ENCODE measurements at places on chromosomes 1 and 21.

GRCh38 chr1:55476445-55477015 lies 261.4 kb upstream of the USP24 start:
- DNase-seq, result no peak

DNA sequence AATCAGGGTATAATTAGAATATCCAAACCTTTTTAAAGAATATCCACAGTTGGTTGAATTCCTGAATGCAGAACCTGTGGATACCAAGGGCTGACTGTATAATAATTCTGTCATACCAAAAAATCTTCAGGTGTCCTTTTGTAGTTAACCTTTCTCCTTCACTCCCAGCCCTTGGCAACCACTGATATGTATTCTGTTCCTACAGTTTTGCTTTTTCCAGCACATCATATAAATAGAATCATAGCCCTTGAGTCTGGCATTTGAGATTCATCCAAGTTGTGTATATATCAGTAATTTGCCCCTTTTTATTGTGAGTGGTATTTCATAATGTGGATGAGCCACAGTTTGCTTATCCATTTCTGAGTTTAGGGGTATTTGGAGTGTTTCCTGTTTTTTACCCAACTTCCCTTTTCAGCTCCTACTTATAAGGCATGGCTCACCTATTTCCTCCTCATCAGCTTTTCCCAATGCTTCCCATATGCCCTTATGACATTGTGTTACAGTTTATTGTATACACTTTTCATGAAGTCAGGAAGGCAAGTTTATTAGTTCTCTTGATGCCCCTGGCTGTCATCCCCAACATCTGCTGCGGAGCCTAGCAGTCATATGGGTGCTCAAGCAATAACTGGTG lies 35.0 kb upstream of the AGO1 start:
- DNase-seq, result no peak

- DNase-seq, result no peak
Observed at GRCh38 chr1:43206600-43207228, 34.6 kb downstream of the CFAP57 start.

DNA sequence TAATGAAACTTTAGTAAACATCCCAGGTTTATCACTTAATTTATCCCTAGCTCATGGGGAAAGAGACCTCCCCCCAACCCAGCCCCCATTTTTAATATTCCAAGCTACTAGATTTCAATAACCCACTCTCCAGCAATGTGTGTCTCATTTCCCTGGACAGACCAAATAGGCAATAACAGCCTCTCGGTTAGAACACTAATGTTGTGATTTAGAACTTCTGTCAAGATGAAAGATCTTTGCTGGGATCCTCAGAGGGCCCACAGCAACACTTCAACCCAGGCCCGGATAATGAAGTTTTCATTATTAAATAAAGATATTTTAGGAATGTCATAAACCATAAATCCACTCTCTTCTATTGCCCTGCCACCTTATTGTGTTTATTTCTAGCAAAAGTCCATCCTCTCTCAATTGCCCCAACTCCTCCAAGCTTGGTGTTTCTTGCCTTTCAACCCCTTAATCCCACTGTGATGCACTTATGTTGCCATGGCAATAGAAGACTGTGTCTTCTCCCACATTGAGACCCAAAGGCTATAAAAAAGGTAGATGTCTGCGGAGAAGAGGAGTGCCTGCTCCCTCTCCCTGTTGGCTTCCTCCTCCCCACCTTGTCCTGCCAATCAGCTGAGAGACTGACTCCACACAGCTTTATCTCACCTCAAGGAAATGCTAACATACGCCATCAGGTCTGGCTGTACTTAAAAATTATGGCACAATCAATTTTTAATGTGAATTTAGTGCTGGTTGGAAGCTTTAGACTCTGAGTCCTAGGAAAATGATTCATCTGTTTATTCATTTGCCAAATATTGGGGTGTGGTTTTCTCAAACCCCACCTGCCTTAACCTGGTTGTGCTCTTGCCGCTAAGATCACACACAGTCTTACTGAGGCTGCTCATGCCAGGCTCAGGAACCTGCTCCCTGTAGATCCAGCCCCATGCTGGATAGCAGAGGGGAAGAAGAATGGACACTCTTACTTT lies 258.3 kb upstream of the CAMK1G start:
- DNase-seq, result no peak

DNA sequence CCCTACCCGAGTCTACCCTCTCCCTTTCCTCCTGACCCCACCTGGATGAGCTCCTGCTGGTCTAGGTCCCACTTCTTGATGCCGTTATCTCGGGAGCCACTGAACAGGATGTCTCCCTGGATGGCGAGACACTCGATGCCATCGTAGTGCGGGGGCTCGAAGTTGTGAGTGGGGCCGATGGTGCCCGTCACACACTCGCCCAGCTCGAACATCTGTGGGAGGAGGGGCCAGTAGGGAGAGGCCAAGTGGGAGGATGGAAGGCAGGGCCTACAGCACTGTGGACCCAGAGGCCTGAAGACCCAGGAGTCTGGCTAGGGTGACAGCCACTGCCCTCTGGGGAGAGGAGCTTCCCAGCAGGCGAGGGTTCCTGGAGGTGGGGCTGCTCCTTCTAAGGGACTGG lies 48.1 kb downstream of the KIF21B start:
- DNase-seq, result no peak

DNA sequence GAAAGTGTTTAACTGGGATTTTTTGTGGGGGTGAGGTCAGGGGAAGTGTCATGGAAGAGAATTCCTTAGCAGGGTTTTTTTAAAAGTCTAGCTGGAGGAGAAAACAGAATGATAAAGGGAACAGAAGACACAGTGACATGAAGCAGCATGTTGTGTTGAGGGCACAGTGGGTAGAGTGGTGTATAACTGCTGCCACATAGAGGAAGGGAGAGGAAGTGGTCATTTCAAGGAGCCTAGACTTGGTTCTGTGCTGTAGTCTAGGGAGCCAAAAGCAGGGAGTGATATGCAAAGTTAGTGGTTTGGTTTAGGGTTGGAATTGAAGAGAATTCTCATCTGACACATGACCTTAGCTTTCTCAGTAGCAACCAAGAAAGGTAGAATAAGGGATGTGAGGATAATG lies 10.2 kb downstream of the EEIG2 start:
- DNase-seq, result no peak

GRCh38 chr21:44572959-44573583 lies 458 bp upstream of the KRTAP10-4 start:
- no peak for DNase-seq

GRCh38 chr1:21872445-21873079 lies 60.5 kb downstream of the LDLRAD2 start:
- no peak for DNase-seq

GRCh38 chr21:31366825-31367224 lies 22.8 kb upstream of the TIAM1 start:
- DNase-seq, result no peak

DNA sequence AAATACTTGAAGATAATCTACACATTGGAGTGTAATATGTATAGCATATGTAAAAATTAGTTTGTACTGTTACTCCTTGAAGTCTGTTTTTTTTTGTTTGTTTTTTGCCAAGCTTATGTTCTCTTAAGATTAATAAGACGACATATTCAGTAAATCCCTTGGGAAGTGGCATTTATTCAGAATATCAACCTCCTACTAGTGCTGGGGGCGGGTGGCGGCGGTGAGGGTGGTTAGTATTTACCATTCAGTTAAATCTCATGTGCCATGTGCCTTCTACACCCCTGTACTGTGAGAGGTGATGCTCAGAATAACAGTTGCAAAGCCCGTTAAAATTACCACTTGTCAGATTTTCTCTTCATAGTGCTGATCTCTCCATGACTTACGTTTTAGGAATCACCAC lies 3.0 kb downstream of the BACH1 start:
- no peak for DNase-seq

DNA sequence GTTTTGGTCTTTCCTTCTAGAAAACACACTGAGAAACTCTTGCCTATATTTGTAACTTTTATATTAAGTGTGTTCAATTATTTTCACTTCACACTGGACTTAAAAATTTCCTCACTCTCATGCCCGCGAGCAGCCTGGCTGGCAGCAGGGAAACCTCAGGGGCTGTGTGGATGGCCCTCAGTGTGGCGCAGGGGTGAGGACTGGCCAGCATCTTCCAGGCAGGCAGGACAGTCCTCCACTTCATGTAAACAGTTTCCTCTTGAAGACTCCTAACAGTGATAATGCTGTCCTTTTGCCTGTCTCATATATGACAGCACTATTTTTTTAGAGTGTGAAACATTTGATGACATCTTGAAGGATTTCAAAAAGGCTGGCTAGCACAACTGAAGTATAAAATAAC lies 618.6 kb downstream of the KIF26B start:
- no peak for DNase-seq

- DNase-seq, result no peak
Observed at GRCh38 chr1:19557609-19558051, 72.3 kb upstream of the CAPZB start.

DNA sequence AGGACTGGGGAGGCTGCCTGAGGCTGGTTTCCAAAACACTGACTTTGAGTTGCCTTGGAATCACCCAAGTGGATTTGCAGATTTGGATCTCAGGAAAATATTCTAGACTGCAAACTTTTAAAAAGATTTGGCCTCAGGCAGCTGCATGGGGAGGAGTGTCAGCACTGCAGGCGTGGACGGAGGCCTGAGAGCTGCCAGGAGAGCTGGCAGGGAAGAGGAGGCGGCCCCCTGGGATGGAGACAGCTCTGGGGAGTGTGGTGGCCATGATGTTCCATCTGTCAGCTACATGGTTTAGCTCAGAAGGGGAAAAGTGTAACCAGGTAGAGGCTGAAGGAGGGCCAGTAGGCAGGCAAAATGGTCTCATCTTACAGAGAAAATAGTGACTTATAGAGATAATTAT lies 72.1 kb downstream of the VPS26C start:
- DNase-seq, result no peak

DNA sequence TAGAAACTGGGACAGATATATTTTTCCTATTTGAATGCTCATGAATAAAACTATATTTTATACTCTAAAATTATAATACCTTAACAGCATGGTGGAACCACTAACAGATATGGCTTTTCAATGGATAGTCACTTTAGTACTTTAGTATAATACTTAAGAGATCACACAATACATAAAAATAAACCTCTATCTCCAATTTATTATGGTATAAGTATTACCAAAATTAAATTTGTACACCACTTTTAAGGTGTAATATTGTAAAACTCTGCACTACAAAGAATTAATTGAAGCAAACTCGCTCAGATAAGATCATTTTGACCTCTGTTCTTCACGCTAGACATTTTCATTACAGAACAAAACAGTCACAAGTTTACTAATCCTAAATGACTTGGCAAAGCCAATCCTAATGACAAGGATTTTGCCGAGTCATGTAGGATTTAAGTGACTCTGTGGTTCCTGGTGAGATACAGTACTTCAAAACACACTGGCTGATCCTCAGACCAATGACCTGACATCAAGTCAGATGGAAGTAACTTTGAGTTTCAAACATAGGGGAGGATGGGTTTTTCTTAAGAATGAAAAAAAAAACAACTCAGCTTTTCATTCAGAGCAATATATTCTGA lies 200.6 kb downstream of the SMYD3 start:
- no peak for DNase-seq

GRCh38 chr21:39849014-39849655 lies 18.1 kb upstream of the PCP4 start:
- no peak for DNase-seq

GRCh38 chr1:202638019-202638700 lies 72.1 kb downstream of the SYT2 start:
- no peak for DNase-seq

- DNase-seq, result no peak
Observed at GRCh38 chr1:45908611-45909140, 105.3 kb downstream of the MAST2 start.

GRCh38 chr1:167862432-167863076 lies 51.4 kb downstream of the ADCY10 start:
- no peak for DNase-seq

DNA sequence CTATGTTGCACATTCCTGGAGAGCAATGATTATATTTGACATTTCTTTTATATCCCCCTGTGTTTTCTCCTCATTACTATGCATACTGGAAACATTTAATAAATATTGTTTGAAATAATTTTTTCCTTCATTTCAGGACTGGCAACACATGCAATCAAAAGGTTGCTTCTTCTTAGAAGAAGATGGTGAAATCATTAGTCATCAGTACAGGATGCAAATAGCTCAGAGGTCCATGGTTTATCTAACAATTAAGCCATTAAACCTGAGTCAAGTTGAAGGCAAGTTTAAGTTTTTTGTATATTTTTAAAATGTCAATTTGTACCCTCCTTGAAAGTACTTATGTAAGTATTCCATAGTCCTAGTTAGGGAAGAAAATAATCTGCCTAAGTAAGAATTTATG lies 22.5 kb downstream of the EFCAB7 start:
- DNase-seq, result no peak

GRCh38 chr1:78229344-78229743 lies 183.6 kb downstream of the GIPC2 start:
- DNase-seq, result no peak

- DNase-seq, result no peak
Observed at GRCh38 chr1:57934745-57935144, 510.9 kb upstream of the DAB1 start.

- DNase-seq, result no peak
Observed at GRCh38 chr1:20368866-20369470, 78.3 kb downstream of the VWA5B1 start.

All from hypothalamus (tissue), 51 donors.